ENCODE measurements at places on chromosomes 12 and 14.

DNA sequence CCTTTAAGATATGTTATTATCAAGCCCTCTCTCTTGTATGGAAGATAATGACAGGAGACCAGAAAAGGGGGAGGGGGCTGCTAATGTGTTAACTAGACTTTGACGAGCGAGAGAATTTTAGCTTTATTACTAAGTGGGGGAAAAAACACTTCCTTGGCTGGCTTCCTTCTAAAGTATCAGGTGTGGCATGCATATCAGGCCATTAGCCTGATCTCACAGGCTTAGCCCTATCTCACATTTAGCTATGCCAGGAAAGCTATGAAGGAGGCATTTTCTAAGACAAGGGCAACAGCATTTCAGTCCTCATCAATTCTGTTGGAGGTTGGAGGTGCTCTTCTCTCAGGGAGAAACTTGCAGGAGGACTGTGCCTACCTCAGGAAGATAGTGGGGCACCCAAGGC, 9.9 kb downstream of the SSPN start:
- DNase-seq: no peak

- DNase-seq: no peak
Observed at GRCh38 chr12:127596891-127597290, 670.1 kb upstream of the TMEM132C start.

GRCh38 chr14:51787352-51787751, 73.1 kb upstream of the GNG2 start:
- DNase-seq: no peak

DNA sequence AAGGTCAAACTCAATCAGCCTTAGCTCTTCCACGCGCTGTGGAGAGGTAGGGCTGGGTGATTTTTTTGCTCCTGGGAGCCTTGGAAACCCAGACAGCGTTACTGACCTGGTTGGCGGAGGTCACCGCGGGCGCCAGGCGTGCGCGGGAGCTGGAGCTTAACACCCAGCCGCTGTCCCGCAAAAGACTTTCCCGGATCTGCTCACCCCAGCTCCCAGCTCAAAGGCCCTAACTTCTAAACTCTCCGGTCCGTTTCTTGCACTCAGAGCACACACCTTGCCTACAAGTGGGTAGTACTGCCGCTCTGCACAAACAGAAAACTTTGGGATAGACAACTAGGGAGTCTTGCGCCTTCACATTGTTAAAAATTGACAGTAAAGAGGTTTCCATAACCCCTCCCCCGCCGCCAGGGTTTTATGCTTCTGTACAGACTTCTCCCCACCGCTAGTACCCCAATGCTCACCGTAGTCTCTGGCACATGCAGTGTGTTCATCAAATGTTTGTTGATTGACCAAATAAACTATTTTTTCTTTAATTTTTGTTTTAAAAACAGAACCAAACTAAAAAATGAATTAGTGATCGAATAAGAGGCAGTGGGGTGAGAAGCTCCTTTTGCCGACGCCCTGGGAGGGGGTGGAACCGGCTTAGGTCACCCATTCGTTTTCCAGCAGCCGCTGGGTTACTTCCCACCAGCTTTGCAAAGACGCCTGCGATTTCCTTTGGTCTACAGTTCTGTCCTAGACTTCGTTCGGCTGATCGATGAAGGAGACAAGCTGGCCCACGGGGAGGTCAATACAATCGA, 12.7 kb upstream of the TBX3 start:
- no peak for DNase-seq

DNA sequence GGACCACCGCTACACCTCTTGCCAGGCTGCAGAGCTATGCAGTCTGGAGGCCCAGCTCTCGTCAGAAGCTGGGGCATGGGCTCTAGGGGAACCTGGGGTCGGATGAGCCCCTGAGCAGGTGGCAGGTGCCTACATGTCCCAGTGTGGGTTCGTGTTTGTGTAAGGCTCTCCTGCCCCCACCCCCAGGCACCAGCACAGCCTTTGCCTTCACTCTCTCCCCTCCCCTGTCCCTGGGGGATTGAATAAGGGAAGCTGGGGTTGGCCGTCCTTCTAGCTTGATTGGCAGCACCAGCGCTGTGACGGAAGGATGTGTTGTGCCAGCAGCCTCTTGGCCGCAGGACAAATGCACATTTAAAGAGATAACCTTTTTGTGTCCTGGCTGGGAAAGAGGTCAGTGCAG, 34.8 kb upstream of the TSPAN9 start:
- DNase-seq: no peak

- DNase-seq: no peak
Observed at GRCh38 chr14:89231426-89232113, 185.5 kb downstream of the FOXN3 start.

DNA sequence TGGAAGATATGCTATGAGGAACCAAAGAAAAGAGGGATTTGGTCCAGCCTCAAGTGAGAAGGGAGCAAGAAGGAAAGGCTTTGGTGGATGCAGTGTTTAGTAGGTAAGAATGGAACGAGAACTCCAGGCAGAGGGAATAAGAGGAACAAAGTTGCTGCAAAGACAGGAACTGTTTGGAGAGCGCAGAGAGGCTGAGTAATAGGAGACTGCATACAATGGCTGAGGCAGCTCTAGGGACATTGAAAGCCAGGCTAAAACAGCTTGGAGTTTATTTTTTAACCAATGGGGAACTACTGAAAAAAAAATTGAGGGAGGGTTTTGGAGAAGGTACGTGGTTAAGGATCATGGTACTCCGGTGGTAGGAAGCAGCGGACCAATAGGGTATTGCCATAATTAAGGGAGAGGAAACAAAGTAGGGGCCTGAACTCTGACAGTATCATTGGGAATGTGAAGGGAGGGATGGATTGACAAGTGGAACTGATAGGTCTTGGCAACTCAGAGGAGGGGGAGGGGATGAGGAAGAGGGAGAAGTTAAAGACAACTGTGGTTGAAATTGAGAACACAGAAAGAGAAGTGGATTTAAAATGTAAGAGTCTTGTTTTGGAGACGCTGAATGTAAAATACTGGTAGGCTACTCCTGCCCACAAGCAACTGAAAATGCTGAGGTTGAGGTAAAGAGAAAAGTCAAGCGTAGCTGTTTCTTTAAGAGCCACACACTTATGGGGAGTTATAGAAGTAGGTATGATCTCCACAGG, 4.8 kb downstream of the ASCL4 start:
- DNase-seq: peak; percentile 76

GRCh38 chr14:98227000-98227726, 1044.8 kb downstream of the BCL11B start:
- no peak for DNase-seq

Data from suppressor macrophage treated with lipopolysaccharide for 1 hour (primary cell).